ENCODE measurements at places on chromosomes 13 and 19. TPM values are rescaled to one million over a fixed set of nuclear protein-coding genes. Genes with fewer than 3 reads are reported as not detected.

The MISP3 gene
- total RNA-seq, result 0.13 TPM

The SYDE1 gene
- total RNA-seq, result 7.7 TPM

The C2CD4C gene
- total RNA-seq, result 3.7 TPM

The PTGIR gene
- total RNA-seq, result not detected

The CGB3 gene
- total RNA-seq, result not detected

The CCDC8 gene
- 0.13 TPM for total RNA-seq

DNA sequence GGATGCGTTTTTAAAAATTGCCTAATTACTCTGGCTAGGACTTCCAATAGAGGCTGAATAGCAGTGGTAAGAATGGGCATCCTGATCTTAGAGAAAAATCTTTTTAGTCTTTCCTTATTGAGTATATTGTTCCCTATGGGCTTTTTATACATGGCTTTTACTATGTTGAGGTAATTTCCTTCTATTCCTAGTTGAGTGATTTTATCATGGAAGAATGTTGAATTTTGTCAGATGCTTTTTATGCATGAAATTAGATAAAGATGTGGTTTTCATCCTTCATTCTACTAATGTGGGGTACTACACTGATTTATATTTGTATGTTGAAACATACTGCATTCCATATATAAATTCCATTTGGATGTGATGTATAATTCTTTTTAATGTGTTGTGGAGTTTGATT is 2673.8 kb downstream of the PCDH9 start:
- no peak for DNase-seq

DNA sequence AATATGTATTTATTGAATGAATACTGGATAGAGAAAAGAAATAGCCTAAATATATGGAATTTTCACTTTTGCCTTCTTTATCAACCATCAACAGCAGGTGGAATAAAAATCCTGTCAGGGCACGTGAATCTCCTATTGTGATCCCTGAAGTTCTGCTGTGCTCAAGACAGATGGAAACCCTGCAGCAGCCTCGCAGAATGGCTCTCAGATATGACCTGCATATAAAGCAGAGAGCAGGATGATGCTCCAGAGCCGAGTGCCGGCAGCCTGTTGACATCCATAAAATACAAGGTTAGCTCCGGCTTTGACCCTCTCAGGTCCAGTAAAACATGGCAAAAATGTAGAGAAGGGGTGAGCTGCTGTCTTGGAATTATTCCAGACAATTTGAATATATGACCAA is 659.3 kb downstream of the DIAPH3 start:
- no peak for DNase-seq

DNA sequence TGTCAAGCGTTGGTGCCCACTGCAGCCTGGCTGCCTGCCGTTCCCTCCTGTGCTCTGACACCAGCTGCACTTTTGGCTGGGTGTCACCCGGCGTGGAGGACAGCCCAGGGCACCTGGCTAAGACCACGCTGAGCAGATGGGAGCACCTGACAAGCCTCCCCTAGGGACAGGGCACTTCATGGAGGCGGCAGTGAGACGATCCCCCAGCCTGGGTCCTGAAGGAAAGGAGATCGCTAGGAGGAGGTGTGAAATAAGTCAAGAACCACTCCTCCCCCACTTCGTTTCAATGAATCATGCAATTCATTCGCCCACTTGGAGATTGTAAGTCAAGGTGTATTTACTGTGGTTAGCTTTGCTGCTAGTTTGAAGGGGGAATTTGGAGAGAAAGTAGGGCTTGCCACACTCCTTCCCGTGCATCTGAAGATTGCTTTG is 38.8 kb downstream of the VSTM2B start:
- DNase-seq, result no peak

- DNase-seq, result no peak
These were observed 1.4 kb upstream of the HPN start for GRCh38 chr19:35039881-35040825.

GRCh38 chr13:39462428-39462827 is 140.6 kb downstream of the LHFPL6 start:
- DNase-seq, result no peak

DNA sequence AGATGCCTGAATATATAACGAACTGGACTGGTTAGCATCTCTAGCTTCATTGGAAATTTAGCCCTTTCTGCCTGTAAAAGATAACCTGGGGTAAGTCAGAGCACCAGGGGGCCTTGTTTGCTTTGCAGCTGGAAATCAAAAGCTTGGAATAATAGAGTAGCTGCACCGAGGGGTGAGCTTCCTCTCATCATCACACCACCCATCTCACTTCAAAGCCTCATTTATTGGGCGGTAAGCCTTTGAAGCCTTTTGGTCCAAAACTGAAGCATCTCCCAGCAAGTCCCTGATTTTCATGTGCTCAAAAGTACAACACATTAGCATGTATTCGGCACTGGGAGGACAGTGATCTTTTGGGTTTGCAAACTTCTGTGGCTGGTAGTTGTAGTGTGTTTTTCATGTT is 405.1 kb downstream of the FOXO1 start:
- no peak for DNase-seq

DNA sequence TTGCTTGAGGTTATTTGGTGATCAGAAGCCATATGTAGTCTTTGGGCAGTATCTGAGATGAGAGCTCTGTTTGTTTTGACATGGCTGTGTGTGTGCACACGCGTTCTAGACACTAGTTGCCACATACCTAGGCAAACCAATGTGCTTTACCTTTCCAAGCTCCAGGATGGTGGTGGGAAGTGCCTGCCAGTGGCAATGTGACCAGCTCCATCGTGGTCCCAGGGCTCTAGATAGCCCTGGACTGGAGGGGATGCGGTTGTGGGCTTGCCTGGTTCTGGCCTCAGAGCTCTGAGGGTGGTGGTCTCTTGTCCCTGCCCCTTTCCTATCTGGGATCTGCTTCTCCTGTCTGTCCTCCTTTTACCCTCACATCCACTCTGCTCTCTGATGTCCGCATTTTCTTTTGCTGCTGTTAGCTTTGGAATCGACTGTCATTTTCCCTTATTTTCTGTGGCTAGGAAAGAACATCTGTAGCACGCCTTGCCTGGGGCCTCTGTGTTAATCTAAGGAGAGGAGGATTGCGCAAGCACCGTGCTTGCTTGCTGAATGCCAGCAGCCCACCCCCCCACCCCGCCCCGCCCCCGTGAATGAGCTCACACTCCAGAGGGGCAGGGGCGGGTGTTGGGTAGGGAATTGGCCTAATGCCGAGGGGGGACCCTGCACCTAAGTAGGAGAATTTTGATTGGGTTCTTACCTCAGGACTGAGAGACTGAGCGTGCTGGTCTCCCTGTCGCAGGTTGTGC is 89.5 kb downstream of the ARHGEF7 start:
- DNase-seq, result no peak

GRCh38 chr13:110696776-110697175 is 9.1 kb downstream of the CARS2 start:
- DNase-seq, result no peak

DNA sequence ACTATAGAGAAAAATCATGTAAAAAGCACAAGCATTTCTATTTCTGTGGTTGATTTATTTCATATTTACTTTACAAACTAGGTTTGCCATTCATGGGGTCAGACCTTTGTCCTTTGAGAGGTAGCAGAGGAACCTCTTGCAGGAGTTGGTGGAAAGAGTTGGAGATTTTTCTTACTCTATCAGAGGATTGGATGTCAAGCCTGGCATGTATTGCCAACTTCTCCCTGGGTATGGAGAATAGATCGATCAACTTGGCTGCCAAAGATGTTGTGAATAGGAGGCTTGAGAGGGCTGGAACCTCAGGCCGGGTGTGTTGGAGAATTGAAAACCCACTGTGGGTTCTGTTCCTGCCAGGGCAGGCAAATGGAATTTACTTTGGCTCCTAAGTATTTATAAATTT is 81.2 kb downstream of the WDFY2 start:
- no peak for DNase-seq
